Caco-2 (cell line): ENCODE measurements at places on chromosomes 2 and 18.

DNA sequence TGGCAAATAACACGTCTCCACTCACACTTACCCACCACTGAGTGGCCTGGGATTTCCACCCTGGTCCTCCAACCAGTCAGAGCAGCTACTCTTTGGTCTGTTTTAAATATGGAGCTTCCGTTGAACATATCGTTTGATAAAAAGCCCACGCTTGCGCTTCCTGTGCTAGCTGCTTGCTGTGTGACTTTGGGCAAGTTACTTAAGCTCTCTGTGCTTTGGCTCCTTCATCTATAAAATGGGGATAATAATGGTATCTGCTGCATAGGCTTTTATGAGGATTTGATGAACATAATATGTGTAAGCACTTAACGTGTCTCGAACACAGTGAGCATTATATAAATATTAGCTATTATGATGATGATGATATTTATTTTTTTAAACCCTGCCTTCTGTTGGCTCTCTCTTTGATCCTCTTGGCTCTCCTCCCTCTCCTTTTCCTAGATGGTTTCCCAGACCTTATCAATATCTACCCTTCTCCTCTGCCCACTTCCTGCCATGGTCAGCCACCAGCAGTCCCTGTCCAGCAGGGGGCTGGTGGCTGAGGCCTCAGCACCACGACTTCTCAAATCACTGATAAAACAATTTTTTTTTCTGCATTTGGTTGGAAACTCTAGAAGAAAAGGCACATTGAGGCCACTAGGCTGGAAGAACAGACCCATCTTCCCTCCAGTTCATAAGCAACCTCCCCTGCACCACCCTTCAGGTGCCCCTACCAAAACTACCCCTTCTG, 191.9 kb downstream of the LOXHD1 start:
- no peak for DNase-seq

- DNase-seq: no peak
Measured at GRCh38 chr2:15732341-15733077, 140.8 kb downstream of the DDX1 start.

DNA sequence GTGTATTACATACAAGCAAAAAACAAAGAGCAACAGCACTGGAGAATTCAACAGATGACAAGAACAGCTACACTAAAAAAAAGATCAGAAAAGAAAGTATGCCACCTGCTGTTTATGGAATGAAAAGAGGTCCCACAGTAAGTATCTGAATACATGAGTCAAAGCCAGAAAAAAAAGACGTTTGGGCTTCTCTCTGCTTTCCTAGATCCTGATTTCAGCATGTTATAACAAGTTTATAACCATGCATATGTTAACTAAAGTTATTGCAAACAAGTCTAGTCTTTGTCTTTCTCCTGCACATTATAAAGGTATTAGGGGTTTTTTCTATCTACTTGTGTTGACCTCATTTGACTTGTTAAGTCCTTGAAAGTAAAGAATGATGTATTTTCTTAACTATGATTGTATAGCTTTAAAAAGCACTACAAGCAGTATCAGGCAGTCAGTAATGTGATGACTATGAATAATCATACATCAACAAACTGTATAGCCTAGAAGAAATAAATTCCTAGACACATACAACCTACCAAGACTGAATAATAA, 108.5 kb upstream of the COL5A2 start:
- no peak for DNase-seq

- DNase-seq: peak; percentile 79
Measured at GRCh38 chr18:6557057-6557769, 142.5 kb upstream of the L3MBTL4 start.

- no peak for DNase-seq
Measured at GRCh38 chr18:23538870-23539269, 35.6 kb downstream of the RMC1 start.

DNA sequence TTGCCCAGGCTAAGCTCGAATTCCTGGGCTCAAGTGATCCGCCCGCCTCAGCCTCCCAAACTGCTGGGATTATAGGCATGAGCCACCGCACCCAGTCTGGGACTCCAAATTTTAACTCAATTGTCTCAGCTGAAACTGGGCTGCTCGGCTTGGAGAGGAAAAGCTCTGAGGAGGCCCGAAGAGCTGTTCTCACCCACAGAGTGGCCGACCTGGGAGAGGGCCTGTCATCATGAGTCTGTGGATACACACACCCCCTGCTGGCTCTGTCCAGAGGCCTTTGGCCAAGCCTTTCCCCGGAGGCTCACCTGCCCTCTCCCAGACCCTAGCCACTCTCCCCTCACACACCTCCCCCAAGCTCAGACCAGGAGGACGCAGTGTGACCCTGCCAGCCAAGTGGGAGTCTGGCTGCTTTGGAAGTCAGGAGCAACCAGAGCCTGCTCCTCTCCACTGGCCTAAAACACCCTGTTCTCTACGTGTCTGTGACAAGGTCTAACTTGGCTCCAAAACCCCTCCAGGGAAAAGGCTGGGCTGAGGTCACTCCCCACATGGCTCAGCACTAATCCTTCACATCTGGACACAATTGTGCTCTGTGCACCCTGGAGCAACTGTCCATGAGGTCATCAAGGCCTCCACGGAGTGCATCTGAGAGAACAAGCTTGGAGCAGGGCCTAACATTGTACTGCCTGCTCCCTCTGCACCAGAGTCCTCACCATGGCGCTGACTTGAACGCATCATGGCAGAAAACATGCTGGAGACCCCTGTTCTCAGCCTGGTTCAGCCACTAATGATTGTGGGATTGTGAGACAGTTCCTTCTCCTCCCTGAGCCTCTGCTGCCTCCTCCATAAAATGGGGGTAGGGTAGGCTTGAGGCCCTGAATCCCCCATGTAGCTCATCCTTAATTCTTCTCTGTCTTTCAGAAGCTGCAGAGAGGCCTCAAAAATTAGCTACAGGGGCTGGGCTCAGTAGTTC, 49.9 kb upstream of the RAB6C start:
- DNase-seq: no peak

DNA sequence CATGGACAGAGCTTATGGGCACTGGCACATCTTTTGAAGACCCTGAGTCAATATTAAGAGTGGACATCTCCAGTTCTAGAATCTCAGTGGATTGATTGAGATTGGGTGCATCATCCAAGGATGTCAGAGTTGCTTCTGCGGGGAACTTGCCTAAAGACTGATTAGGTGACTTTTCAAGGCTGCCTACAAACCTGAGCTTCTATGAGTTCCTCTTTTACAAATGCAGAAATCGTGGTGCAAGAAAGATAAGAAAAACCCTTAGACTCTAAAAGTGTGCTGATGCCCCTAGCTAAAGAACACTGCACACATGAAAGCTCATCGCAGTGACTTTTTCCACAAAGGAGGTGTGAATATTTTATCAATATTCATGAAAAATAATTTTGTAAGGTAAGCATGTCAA, 86.8 kb upstream of the NEDD4L start:
- DNase-seq: no peak

- no peak for DNase-seq
Measured at GRCh38 chr2:15298770-15299169, 262.4 kb downstream of the NBAS start.

GRCh38 chr18:67261931-67262552, 254.5 kb downstream of the DSEL start:
- no peak for DNase-seq

- no peak for DNase-seq
Measured at GRCh38 chr18:34590503-34590902, 119.6 kb upstream of the DTNA start.

- no peak for DNase-seq
Measured at GRCh38 chr2:161170958-161171932, 11.0 kb downstream of the TANK start.

DNA sequence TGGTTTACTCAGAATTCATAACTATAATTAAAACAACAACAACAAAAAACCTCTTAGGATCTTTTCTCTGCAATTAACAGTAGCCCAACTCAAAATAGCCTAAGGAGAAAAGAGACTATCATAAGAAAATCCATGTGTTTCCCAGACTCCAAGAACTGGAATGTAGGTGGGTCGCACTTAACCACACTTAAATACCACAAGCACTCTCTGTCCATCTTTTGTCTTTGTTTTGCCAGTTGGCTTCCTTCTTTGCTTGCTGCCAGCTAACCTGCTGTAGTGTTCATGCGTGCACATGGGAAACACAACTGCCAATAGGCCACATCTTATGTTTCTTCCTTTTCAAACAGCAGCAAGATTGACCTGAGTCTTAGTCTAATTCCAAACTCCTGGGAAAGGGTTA, 24.1 kb upstream of the ACVR1 start:
- DNase-seq: no peak

GRCh38 chr2:102619414-102620319, at the start of gene SLC9A2:
Gene SLC9A2 (plus strand): TSS chr2:102619553. CDS start chr2:102619849, 296 bp downstream.
- DNase-seq: peak; percentile 77

DNA sequence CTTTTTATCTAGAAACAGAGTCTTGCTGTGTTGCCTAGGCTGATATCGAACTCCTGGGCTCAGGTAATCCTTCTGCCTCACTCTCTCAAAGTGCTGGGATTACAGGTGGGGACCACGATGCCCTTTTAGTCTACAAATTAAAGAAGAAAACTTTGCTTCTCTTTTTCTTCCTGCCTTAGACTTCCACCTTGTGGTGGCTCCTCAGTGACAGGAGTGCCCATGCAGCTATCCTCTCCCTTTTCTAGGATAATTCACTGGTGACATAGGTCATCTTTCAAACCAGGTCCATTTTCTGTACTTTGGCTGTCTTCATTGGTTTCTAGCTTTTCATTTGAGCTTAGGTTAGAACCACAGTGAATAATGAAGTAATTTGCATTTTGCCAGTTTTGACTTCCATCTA, 13.6 kb downstream of the DCAF17 start:
- DNase-seq: no peak

DNA sequence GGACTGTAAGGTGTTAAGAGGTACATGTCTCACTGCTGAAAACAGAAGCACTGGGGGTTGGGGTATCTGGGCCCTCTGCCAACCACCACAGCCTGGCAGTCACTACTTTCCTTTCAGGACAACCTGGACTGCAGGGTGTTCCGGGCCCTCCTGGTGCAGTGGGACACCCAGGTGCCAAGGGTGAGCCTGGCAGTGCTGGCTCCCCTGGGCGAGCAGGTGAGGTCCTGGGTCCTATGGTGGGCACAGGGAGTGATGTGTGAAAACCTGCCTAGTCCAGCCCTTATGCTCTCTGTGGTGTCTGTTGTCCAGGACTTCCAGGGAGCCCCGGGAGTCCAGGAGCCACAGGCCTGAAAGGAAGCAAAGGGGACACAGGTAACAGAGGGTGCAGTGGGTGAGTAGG, 40.0 kb downstream of the MARCO start:
- DNase-seq: no peak

DNA sequence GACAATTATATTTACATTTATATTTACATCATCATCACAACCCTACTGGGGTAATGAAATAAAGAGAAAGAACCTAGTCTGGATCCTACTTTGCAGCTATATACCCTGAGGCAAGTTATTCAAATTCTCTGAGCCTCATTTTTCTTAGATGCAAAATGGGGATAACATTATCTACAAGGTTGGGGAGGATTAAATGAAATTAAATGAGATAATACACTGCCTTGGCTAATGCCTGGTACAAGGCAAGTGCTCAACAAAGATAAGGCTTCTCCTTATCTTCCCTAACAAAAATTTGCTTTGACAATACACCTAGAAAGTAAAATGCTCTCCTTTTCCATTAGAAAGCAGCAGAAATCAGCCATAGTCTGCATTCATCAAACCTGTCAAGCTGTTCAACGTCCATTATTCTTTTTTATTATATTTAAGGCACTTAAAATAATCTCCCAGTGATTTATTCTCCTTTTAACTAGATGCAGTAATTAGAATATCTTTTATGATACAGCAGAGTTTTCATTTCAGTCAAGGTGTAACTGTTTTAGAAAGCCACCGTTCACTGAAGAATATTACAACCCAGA, 44.8 kb downstream of the TCF4 start:
- no peak for DNase-seq
